ENCODE measurements at places on chromosomes 11 and 22.

DNA sequence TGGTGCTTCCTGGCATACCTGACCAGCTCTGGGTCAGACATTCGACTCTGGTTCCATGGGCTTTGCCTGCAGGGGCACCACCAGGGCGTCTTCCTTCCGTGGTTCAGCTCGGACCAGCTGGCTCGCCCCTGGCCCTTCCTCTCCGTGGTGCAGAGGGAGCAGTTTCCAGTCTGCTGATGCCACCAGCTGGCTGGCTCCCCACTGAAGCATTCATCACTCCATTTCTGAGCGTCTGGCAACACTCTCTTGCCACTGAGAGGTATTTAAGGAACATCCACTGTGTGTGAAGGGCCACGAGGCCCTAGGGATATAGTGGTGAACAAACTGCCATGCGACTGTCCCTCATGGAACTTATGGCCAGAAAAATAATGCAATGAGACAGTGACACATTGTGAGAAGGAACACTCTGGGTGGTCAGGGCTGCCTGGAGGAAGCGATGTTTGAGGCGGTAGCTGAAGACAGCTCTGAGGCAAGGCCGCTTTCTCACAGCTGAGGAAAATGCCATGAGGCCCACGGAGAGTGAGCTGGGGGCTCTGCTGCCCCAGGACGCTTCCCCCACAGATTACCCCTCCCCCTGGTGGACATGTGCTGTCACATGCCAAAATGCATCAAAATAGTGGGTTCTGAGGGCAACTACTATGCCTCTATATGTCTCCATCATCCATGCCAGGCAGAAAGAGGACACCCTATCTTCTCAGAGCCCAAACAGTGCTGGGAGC, 44.9 kb upstream of the ARFGAP3 start:
- no peak for DNase-seq

GRCh38 chr11:21534288-21534687, 658.6 kb upstream of the ANO5 start:
- DNase-seq = no peak

GRCh38 chr11:72190631-72191071, 1.3 kb upstream of the FOLR1 start:
- DNase-seq = no peak

DNA sequence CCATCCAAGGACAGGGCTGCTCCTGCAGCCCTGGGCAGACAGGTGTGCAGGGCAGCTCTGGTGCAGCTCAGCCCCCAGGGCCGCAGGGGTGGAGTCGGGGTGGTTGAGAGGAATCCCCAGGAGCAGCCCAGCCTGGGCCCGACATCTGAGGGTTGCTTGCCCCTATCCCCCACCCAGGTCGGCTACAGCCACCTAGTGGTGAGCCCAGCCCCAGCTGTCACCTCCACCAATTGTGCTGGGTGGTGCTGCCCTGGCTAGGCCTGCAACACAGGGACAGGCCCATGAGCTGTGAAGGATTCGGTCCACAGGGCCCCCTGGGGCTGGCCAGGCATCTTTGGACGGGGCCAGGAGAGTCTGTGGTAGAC, 29.6 kb downstream of the RTN4R start:
- no peak for DNase-seq

DNA sequence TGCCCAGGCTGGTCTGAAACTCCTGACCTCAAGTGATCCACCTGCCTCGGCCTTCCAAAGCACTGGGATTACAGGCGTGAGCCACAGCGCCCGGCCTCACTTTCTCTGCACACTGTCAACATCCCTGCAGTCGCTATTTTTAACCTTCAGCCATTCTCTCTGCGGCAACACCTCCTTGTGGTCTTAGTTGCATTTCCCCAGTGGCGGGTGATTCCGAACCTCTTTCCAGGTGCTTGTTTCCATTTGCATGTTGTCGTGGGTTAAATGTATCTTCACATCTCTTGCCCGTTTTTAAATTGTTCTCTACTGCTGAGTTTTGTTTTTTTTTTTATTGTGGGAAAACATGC, 2.2 kb upstream of the SCT start:
- DNase-seq = no peak

- DNase-seq = peak; percentile 10
These were observed 133.6 kb downstream of the CASP12 start for GRCh38 chr11:104764710-104765045.

DNA sequence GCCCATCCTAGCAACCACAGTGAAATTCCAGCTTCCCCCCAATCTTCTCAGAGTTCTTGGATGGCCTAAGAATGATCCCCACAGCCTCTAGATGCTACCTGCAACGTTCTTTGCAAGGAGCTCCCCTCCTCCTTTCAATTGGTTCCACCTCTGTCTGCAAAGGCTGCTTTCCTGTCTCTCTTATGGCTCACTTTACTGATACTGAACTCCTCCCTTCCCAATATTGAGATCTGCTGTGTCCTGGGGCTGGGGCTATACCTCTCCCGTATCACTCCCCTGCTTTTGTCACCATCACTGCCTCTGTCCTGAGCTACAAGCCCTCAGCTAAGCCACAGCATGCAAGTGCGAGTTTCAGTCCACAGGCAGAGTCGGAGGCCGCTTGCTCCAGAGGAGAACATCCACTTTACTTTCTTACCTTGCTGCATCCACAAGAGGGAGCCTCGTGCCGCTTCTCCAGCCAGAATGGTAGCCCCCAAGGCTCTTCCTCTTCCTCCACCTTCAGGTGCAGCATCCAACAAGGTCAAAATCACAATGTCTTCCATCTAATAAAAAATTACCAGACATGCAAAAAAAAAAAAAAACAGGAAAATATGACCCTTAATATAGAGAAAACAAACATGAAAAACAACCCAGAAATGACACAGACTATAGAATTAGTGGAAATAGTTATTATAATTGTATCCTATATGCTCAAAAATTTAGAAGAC, 48.6 kb upstream of the TMEM45B start:
- DNase-seq = peak; percentile 12

GRCh38 chr11:74321487-74322188, 10.2 kb upstream of the P4HA3 start:
- DNase-seq = peak; percentile 63

DNA sequence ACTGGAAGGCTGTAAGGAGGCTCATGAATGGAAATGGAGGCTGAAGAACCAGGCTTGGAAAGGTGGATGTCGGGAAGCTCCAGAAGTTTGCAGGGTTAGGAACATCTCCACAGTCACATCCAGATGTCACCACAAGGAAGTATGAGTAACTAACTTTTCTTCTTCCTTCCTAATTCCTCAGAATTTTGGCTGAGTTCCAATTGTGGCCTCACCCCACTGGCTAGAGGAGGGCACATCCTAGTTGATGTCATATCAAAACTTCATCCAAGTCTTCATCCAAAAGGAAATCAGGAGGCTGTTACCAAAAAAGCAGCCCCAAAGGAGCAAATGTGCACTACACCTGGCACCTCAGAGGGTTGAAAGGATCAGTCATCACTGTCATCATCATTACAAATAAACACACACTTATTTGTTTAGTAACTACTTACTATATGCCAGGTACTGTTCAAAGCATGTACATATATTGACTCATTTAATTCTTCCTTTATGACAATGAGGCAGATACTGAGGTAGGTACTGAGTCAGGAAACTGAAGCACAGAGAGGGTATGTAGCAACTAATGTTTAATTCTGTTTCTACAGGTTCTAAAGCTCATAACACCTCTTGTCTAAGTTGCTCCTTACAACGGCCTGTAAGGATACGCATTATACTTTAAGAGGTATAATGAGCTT, 7.3 kb upstream of the PTPN5 start:
- no peak for DNase-seq

- peak; percentile 21 for DNase-seq
These were observed 434 bp downstream of the BANF1 start for GRCh38 chr11:66002648-66003225.

DNA sequence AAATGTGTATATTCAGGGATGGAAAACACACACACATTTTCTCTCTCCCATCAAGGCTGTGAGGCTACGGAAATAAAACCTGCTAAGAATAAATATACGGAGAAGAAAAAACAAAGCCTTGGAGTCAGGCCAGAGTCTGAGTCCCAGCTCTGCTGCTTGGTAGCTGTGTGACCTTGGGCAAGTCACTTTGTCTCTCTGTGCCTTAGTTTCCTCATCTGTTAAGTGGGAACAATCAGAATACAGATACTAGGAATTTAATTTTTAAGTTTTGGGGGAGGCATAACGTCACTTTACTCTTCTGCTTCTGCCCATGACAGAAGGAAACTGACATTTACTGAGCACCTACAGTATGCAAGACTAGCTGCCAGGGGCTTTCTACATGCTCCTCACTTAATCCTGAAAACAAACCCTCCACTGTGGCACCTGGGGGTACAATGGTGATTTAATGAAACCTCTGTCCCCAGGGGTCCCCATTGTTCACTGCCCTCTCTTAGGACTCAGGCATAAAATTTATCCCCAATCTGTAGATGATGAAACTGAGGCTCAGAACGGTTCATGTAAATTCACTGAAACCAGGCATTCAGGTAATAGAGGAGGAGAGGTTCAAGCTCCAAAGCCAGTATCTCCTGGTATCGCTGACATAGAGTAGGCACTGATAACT, 131.9 kb upstream of the SERPIND1 start:
- no peak for DNase-seq

DNA sequence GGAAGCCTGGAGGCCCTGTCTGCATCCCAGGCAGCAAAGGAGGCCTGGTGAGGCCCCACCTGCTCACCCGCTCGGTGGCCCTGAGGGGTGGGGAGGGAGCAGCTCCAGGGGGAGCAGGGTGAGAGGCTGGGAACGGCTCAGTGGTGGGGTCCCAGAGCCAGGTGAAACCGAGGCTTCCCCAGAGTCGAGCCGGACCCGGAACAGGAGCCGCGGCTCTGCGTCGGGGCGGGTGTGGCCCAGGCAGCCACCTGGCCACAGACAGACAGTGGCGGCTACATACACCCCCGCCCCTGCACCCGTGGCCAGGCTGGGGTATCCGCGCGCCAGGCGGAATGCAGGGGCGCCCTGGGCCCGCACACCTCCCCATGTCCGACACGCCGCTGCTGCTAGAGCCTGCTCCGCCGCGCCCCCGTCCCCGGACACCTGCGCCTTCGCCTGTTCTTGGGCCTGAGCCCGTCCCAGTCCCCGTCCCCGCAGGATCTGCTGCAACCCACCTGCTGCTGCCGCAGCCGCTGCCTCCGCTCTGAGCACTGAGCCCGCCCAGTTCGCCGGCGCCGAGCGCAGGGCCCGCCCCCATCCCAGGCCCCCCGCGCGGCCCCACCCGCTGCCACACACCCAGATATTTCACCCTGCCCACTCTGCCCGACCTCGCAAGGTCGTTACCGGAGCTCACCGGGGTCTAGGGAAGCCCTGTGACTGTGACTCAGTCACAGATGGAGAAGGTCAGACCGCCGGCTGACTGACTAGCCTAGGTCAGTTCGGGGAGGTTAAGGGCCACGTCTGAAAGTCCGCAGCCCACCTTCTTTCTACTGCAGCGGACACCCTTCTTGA, at the start of gene SLC7A4:
TSS of gene SLC7A4 (minus strand) at position 525 of the 831 bp plus-strand sequence. CDS start 749 bp downstream, outside the sequence.
- DNase-seq = no peak

GRCh38 chr22:27952091-27952490, 33.0 kb upstream of the PITPNB start:
- DNase-seq = peak; percentile 59

GRCh38 chr11:114929351-114930000, 251.1 kb downstream of the NXPE2 start:
- DNase-seq = no peak

GRCh38 chr11:107427569-107428180, 29.9 kb downstream of the CWF19L2 start:
- peak; percentile 66 for DNase-seq

Data from astrocyte (in vitro differentiated cells and primary cell).